HFFc6 (cell line): ENCODE measurements at places on chromosomes 4 and X.

GRCh38 chr4:168528131-168528949 is 31.5 kb downstream of the PALLD start:
- peak; percentile 52 for DNase-seq

DNA sequence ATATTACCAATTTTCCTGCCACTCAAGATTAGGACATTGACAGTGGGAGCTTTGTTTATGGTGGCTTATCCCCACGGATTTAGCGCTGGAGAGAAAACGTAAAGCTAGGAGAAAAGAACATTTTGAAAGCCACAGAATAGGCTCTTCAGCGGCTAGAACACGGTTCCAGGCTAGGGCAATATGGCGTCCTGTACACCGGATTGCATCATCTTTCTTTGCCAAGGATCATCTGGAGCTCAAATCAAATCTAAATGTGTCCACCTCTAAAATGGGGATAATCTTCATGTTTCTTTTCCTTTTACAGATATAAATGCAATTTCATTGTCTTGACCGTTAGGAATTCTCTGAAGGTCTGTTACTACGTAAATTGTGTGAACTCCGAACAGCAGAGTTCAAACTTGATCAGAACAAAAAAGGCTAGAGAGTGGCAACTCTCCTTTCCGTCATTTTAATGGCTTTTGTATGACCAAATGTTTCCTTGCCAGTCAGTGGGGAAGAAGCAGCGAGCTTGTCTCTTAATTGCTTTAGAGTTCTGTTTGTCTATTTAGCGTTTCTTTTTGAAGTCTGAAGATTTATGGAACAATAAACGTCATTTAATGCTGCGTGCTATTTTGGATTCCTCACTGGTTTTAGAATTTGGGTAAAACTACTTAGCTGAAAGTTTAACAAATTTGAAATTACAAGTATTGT is 2.6 kb upstream of the WWC2 start:
- no peak for DNase-seq

- no peak for DNase-seq
Observed at GRCh38 chr4:119138046-119138445, 2.4 kb downstream of the MYOZ2 start.

GRCh38 chr4:154160519-154161301 is 330.9 kb downstream of the DCHS2 start:
- no peak for DNase-seq

DNA sequence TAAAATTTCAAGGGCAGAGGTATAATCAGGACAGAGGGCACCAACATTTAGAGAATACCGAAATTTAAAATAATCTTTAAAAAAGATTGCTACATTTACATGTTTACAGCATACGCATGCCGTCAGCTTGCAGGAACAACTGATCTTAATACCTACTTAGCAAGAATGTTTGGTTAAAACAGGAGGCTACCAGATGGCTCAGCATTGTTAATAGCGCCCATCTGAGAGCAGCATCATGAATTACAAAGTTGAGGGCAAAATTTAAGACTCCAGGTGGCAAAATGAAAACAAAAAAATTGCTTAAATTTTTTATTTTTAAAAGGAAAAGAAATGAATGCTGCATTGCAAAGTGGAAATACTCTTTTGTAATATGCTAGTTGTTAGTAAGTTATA is 241.3 kb downstream of the C4orf33 start:
- DNase-seq: no peak

- no peak for DNase-seq
Observed at GRCh38 chr4:140137671-140138070, 16.3 kb downstream of the MAML3 start.

DNA sequence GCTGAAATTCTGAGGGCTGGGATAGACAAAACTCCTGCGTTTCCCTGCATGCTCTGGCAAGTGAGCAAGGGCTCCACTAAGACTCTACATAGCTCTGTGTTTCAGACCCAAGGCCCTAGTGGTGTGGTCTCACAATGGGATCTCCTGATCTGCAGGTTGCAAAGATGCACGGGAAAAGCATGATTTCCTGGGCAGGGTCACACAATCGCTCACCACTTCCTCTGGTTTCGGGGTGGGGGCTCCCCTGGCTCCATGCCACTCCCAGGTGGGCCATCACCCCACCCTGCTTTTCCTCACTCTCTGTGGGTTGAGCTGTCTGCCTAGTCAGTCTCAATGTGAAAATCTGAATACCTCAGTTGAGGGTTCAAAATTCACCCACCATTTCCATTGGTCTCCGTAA is 111.5 kb downstream of the KLF8 start:
- no peak for DNase-seq

- DNase-seq: no peak
Observed at GRCh38 chr4:2256156-2256731, 5.7 kb downstream of the MXD4 start.

DNA sequence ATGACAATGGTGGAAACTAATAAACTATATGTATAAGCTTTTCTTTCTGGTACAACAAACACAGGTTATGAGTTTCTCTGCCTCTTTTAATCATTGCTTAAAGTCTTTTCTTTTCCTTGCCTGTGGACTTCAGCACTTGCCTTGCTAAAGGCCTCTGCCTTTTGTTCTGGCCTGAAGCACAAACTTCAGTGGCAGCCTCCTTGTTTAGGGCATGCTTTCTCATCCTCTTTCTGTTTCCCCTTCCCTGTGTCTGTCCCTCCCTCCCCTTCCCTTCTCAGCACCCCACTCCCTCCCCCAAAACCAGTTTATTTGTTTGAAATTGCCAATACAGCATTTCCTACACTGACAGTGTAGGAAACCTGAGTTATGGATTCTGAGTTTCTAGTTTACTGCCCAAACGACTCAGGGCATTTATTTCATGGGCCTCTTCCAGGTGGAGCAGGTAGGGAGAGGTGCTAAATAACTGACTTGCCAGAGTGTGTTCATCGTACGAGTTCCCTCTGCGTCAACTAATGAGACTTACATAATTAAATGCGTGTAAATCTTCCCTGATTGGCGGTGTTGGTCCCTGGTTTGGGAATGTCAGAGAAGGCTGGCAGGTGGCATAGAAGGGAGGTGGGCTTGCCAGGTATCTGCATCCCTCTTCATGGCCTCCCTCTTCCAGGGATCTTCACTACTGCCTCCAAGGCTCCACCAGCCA is 311.0 kb downstream of the FBXW7 start:
- no peak for DNase-seq

GRCh38 chr4:48047896-48048295 is 31.3 kb downstream of the NIPAL1 start:
- DNase-seq: no peak

DNA sequence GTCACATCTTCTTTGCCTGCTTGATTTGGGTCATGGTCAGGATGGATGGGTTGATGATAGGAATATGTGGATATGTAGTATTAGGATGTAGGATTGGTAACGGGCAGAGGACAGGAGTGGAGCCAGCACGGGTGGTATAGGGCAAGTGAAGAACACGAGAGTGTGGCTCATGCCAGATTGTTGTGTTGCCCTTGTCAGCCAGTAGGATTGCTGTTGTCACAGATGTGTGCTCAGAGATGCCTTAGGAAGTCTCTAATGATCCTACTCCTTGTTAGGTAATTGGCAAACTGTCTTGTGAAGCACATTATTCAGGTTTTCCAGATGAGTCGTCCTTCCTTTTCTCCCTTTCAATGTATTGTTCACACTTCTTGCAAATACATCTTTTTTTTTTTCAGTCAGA is 5.5 kb downstream of the ATP10D start:
- DNase-seq: peak; percentile 25

GRCh38 chr4:149113804-149114430 is 671.7 kb upstream of the NR3C2 start:
- DNase-seq: peak; percentile 63

DNA sequence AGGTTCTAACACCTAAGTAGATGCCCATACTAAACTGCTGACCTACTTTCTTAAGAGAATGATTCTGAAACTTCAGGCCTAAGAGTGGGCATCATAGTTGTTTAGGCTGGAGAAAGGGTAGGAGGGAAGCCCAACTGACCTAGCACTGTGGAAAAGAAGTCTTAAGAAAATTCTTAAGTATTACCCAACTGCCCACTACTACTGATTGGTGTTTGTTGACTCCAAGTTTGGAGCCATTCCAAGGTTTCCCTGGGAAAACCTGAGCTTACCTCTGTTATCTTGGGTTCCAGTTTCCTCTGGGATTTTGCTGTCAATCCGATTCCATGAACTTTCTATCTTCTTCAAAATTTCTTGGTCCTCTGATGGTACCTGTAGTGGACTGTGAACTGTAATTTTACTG is 23.9 kb downstream of the ANKRD17 start:
- no peak for DNase-seq

- no peak for DNase-seq
Observed at GRCh38 chr4:86414686-86415085, 54.8 kb upstream of the MAPK10 start.

DNA sequence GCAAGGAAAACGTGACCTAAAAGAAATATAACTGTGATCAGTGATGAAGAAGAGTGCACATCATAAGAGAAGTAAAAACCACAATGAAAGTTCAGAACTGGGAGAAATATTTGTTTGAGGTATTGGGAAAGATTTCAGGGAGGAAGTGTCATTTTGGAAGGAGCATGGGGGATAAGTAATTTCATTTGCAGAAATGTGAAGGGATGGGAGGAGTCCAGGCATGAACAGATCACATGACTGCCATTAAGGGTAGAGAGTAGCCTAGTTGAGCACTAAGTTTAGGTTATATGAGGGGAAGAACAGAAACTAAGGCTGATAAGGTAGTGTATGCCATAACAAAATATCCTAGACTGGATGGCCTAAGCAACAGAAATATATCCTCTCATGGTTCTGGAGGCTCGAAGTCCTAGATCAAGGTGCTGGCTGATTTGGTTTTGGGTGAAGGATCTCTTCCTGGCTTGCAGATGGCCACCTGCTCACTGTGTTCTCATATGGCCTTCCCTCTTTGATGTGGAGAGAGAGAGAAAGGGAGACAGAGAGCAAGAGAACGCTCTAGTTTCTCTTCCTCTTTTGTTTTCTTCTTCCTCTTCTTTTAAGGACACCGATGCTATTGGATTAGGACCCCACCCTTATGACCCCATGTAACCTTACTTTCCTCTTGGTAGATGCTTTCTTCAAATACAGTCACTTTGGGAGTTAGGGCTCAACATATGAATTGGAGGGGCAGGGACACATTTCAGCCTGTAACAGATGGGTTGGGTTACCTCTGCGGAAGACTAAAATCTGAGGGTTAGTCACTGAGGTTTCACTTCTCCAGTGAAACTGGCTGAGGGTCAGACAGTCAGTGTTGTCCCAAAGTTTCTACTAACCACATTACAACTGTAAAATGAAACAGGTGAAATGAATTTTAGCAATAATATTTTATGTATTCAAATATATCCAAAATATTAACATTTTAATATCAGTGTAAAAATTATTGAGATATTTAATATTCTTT is 77.9 kb downstream of the EGF start:
- DNase-seq: no peak

- DNase-seq: no peak
Observed at GRCh38 chr4:3827616-3828492, 61.7 kb downstream of the ADRA2C start.

DNA sequence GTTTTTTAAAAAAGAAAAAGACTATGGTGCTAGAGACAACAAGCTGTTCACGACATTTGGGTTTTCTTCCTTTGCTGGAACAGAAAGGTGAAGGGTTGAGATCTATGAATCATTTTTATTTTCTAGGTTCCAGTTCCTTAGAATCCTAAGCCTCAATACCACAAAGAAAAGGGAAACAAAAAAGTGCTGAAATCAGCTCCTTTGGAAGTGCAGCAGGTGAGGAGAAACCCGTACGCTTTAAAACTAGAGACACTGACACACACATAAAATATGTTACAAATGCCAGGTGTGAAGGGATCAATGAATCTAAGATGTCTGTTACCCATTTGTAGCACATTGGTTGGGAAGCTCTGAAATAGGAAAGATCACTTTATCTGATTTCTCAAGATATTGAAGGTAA is 125.2 kb downstream of the AREG start:
- DNase-seq: no peak

GRCh38 chr4:120808475-120809141 is 113.9 kb downstream of the PRDM5 start:
- DNase-seq: no peak

DNA sequence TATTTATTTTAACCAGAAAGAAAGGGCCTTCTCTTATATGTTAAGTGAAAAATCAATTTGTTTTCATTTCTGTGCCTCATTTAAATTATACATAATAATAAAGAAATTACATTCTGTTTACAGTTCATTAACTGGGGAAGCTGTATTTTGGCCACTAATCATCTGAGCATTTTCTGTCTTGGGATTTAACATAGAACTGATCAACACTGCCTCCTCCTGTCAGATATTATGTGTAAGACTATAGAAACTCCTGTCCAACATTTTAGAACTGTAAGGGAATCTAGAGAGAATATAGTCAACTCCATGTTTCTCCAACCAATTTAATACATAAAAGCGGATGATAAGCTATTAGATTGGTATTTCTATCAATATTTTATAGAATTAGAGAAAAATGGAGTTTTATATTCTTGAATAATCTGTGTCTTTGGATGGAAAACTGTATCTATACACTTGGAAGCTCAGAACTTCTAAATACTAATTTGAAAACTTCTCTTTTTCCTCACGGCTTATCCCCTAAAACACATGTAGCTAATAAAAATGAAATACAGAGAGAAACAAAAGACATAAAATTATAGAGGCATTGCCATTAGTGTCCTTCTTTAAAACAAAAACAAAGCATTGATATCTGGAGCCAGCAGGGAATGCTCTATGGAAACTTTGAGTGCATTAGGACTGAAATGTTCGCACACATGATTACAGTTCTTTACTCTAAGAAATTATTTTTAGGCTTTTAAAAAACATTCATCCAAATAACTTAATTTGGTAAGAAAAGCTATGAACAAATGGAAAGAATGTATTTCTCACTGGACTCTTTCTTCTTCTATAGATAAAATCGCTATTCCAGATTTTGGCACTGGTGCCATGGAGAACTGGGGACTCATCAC is 33.1 kb downstream of the ENPEP start:
- peak; percentile 50 for DNase-seq
